Colonic mucosa (tissue), 4 donors: ENCODE measurements at places on chromosomes 12 and 14. TPM values are rescaled to one million over a fixed set of nuclear protein-coding genes. Genes with fewer than 3 reads are reported as not detected.
A peak's percentile ranks its signal among the peaks of the same experiment; 100 is the strongest.

CAPZA3 gene
- total RNA-seq, result not detected

OR6C2 gene
- not detected for total RNA-seq

DNA sequence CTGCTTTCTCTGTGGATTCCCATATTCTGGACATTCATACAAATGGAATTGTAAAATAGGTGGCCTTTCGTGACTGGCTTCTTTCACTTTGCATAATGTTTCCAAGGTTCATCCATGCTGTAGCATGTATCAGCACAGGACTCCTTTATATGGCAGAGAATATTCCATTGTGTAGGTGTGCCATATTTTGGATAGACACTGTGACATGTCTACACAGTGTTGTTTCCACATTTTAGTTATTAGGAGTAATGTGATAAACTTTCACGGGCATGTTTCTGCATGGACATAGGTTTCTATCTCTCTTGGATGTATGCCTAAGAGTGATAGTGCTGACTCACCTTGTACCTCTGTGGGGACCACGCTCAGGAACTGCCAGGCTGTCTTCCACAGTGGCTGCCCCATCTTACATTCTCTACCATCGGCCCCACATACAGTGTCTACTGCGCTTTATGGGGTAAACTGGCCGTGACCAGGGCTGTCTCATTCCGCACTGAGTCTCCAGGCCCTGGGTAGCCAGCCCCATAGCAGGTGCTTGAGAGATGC lies 7.1 kb upstream of the KRT84 start:
- no peak for DNase-seq

- DNase-seq, result no peak
Observed at GRCh38 chr12:109389146-109389545, 41.4 kb downstream of the MYO1H start.

GRCh38 chr14:105774001-105774400 lies 247.6 kb downstream of the TMEM121 start:
- no peak for DNase-seq

DNA sequence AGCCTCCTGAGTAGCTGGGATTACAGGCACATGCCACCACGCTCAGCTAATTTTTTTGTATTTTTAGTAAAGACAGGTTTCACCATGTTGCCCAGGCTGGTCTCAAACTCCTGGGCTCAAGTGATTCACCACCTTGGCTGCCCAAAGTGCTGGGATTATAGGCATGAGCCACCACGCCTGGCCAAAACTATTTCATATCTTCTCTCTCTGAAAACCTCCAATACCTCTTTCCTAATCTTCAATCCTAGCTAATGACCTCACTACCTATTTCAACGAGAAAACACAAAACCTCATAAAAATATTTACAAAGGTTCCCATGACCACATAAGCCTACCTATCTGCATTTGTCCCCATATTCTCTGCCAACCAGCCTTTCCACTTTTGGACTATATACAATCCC lies 32.3 kb upstream of the ANKS1B start:
- DNase-seq, result no peak

GRCh38 chr14:76993752-76994151 lies 34.8 kb downstream of the IRF2BPL start:
- no peak for DNase-seq

- DNase-seq, result peak; percentile 80
Observed at GRCh38 chr14:100662879-100663760, 63.6 kb upstream of the DLK1 start.

DNA sequence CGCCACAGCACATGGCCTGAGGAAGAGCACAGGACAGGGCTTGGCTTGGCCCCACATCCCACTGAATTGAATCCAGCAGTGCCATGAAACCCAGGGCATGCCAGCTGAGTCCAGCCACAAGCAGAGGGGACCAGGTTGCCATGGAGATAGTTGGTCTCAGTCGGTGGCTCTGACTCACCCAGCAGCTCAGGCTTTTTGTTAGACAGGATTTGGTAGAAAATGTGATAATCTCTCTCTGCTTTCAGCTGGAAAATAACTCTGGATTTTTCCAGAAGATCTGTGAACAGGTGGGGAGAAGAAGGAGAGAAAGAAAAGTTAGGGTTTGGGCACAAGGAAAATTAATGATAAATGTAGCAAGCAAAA lies 4.8 kb downstream of the MYH7 start:
- no peak for DNase-seq

GRCh38 chr14:57391517-57392195 lies 1.3 kb downstream of the NAA30 start:
- DNase-seq, result peak; percentile 23

GRCh38 chr12:27158297-27158696 lies 75.9 kb upstream of the C12orf71 start:
- DNase-seq, result no peak

GRCh38 chr12:92485351-92486348 lies 217.1 kb upstream of the PLEKHG7 start:
- no peak for DNase-seq

GRCh38 chr12:92528097-92528496 lies 174.7 kb upstream of the PLEKHG7 start:
- no peak for DNase-seq

- no peak for DNase-seq
Observed at GRCh38 chr12:75000120-75000519, 209.5 kb downstream of the KCNC2 start.

- DNase-seq, result peak; percentile 70
Observed at GRCh38 chr12:94147991-94148738, at the start of gene PLXNC1. Gene PLXNC1 (plus strand): TSS chr12:94148577. CDS start chr12:94148972, 395 bp downstream.
